ENCODE measurements at places on chromosomes 1 and 21.

DNA sequence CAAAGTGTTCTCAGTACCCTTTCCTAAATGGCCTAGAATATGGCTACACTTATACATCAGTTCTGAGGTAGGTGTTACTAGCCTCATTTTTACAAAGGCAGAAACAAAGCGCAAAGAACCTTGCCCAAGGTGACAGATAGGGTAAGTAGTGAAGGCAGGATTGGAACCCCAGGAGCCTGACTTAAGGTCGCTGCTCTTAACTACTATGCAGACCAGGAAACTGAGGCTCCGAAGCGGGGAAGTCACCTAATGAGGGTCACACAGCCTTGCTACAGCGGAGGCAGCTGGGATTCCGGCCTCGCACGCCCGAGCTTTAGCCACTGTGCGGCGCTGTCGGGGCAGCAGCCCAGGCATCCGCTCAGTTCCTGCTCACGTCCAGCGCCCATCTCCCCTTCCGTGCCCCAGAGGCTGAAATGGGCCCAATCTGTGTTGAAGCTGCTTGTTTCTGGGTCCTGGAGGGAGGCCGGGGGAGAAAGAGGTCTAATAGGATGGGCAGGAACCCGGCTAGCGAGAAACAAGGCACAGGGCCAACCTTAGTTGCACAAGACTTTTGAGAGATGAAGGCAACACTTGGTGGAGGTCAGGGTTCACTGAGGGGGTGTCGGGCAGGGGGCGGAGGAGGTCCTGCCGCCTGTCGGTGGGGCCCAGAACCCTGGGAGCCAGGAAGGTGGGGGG lies 1.4 kb upstream of the FOXD2 start:
- peak; percentile 76 for DNase-seq

DNA sequence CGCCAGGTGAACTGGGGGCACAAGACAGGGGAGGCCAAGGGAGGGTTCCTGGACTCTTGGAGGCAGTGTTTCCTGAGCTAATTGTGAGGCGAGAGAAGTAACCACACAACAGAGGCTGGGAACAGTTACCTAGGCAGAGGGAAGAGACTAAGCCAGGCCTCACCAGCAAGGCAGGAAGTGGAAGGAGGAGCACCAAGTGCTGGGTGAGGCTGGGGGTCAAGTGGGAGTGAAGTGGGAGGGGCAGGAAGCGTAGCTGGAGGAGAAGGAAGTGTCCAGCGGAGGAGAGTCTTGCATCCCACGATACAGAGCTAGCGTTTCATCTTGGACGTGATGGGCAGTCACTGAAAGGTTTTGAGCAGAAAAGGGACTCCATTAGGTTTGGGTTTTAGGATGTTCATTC lies 48.3 kb upstream of the CAPZB start:
- DNase-seq = no peak

GRCh38 chr1:145719230-145720079 lies at the start of gene CD160:
Gene CD160, plus strand, starts transcription at chr1:145719499. Its CDS starts 8,829 bp downstream, at chr1:145728328.
- no peak for DNase-seq

- no peak for DNase-seq
Measured at GRCh38 chr1:206792939-206793607, 20.8 kb upstream of the IL10 start.

GRCh38 chr1:171251042-171251951 lies 3.0 kb downstream of the FMO1 start:
- peak; percentile 58 for DNase-seq

GRCh38 chr1:35201631-35202030 lies 8.7 kb upstream of the SFPQ start:
- no peak for DNase-seq

DNA sequence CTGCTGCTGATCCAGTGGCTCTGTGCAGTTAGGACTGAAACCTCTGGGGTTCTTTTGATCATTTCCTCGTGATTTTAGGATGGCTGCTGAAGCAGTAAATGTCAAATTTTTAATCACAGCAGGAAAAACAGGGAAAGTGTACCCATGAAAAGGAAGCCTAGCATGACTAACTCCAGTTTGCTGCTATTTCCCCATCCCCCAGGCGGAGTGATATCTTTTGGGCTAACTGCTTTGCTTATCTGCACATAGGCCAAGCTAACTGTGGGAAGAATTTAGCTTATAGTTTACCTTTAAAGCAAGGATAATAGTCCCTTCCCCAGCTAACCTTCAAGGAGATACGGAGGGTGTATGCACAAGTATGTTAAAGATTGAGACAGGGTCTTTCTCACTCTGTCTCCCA lies 149.8 kb upstream of the TNR start:
- no peak for DNase-seq

- DNase-seq = peak; percentile 20
Measured at GRCh38 chr1:65068202-65069010, 79.6 kb upstream of the AK4 start.

DNA sequence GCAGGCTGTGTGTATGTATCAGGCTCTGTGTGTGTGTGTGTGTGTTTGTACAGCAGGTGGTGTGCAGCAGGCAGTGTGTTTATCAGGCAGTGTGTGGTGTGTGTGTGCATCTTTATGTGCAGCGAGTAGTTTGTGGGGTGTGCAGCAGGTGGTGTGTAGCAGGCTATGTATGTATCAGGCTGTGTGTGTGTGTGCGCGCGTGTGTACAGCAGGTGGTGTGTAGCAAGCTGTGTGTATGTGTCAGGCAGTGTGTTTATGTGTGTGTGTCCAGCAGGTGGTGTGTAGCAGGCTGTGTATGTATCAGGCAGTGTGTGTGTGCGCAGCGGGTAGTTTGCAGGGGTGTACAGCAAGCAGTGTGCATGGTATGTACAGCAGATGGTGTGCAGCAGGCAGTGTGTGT lies 29.0 kb downstream of the PTPRF start:
- DNase-seq = no peak

DNA sequence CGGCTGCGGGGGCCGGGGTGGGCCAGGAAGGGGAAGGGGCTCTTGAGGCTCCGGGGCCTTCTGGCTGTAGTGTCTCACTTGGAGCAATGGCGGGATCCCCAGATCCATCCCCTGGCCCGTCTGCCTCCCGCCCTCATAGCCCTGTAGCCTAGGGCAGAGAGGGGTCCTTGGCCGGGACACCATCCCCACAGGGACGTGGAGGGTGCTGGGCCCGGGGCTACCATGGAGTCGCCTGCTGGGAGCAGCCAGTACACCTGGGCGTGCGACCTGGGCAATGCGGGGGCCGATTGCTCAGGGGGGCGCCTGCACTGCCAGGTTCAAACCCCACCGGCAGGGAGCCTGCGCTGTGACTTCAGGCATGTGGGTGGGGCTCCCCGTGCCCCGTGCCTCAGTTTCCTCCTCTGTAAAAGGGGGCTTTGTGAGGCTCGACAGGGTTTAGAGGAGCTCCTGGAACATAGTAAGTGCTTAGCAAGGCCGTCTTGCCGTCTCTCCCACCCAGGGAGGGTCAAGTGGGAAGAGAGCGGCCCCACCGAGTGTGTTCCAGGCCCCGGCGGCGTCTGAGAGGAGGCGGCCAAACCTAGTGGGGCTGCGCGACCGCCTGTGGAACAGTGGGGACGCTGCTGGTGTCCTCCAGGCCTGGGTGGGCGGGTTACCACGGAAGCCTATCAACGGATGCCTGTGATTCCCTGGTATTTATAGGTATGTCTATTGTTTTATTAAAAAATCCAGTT lies 20.8 kb downstream of the PRKCZ start:
- no peak for DNase-seq

- DNase-seq = no peak
Measured at GRCh38 chr1:153113416-153113815, at the start of gene SPRR2F. Gene SPRR2F, minus strand, starts transcription at chr1:153113516. Its CDS starts 783 bp downstream, at chr1:153112733.

DNA sequence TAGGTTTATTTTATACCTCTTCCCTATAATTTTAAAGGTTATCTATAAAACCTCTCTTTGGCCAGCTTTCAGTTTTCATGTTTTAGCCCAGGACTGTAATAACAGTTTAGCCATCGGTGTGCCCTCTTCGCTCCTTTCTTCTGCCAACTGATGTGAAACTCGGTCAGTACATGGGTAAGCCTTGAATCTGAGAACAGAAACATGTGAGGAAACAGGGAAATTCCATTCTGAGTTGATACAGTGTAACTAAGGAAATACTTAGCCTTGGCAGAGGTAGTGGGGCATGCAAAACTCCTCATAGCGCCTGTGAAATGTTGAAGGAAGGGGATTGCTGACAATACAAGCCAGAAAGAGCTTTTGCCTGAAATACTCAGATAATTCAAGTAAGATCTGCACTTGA lies 465.2 kb downstream of the NCAM2 start:
- DNase-seq = no peak

GRCh38 chr1:188825471-188825870 lies 1652.2 kb downstream of the BRINP3 start:
- no peak for DNase-seq

DNA sequence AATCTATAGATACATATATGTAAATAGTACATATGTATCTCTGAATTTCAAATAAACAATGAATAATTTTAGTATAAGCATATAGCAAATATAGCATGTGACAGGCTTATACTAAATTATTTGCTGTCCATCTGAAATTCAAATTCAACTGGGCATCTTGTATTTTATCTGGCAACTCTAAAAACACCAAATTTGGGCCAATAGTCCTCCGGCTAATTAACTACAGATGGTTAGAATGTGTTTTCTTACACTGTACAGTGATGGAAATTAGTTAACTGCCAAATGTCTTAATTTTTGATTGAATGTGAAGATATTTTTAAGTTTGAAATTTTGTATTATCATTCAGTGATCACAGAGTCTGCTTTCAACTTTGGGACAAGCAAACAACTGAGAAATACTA lies 30.7 kb downstream of the KCNJ15 start:
- DNase-seq = no peak

DNA sequence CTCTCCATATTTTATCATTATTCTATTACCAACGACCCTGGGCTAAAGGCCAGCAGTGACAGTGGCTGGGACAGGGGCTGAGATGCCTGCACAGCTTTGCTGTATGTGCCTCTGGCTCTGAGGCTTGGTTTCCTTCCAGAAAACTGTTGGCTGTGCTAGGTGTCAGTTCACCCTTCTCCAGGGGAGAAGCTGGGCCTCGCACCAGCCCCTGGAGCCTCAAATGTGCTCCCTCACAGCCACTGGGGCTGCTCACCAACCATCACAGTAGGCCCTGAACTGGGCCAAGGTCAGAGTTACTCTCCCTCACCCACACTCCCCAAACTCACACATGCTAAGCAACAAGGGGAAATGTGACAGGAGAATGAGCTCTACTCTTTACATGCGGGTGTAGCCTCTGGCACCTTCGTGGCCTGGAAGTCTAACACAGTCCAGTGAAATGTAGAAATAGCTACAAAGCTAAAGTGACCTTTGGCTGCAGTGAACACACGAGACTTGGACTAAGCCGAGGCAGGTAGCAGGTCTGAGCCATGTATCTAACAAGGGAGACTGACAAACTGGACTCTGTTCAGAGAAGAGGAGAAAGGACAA lies 4.7 kb upstream of the CD160 start:
- DNase-seq = no peak

DNA sequence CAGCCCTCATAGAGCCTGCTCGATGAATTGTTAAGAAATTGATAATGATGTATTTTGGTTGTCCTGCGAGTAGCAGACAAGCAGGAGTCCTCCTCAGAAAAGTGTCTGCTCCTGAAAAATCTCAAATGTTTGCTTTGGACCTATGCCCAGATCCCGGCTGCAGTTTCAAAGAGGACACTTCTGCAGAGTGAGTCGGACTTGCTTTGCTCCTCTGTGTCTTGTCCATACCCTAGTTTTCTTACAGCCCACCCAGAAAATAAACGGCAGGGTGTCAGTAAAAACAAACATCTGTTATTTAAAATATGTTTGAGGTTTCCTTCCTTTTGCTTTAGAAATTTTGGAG lies 2.8 kb downstream of the S100A10 start:
- peak; percentile 84 for DNase-seq

GRCh38 chr1:113758631-113759332 lies 504 bp downstream of the PHTF1 start:
- DNase-seq = peak; percentile 64

GRCh38 chr1:209397371-209397770 lies 186.1 kb upstream of the CAMK1G start:
- peak; percentile 16 for DNase-seq

GRCh38 chr21:14763695-14764064 lies 217.6 kb upstream of the SAMSN1 start:
- no peak for DNase-seq

- DNase-seq = no peak
Measured at GRCh38 chr1:36523850-36524249, 41.1 kb upstream of the CSF3R start.

DNA sequence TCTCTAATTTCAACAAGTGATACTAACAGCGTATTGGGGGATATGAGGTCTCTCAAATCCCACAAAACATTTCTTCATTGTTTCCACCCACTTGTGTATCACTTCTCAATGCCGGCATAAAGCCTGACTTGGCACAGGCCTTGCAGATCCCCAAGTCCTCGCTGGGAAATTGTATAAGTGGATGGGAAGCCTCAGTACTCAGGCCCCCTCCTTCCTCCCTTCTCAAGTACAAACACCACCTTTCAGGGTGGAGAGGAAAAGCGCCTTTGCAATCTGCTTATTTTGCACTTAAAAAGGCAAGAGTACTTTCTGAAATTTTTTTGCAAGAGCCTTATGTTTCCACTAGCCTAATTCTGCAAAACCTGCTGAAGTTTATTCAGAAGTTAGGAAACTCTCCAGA lies 25.8 kb upstream of the KLHDC8A start:
- DNase-seq = no peak

GRCh38 chr1:161952607-161953172 lies 71.0 kb downstream of the OLFML2B start:
- peak; percentile 41 for DNase-seq

DNA sequence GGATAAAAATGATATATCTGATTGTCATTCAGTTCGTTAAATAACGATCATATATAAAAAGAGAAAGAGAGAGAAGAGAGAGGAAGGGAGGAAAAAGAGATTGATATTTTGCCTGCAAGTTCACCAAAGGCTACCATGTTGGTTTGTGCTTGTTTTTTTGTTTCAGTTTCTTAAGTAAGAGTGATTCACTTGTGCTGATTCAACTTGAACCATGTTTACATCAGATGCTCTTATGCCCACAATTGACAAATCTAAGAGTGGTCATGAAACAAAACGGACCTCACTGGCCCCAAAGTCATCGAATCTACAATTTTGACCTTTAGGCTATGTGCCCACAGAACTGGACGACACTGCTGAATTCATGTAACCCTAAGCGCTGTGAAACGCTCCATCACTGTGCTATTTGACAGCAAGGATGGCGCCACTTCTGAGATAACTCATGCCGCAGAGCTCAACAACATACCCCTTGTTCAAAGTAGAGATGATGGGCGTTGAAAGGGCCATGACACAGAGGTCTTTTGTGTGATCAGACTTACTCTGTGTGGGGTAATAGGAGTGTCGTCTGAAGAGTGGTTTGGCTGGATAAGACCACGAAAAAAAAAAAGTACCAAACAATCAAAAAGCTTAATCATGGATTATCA lies 481.4 kb downstream of the SETD4 start:
- DNase-seq = peak; percentile 47

DNA sequence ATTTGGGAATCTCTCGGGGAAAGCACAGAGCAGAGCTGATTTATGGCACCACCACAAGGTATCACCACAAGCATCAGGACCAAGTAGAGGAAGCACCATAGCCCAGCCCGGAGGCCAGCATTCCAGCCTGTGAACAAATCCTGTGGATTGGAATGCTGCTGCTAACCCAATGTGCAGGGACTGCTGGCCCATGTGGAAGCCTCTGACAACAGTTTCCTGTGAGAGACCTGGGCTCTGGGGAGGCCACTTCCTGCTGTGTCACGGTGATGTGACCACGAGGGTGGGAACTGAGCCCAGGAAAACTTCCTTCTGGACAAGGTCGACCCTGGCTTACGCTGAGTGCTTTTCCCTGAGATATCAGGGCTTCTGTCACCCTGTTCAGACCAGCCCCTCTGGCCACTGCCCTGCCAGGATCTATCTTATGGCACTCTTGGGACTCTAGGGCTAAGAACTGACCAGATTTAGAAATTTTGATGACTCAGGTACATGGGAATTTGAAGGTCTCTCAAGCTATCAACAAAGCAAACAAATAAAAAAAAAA lies 88.3 kb upstream of the NGF start:
- DNase-seq = peak; percentile 100

- no peak for DNase-seq
Measured at GRCh38 chr1:35064265-35064664, 14.9 kb upstream of the ZMYM1 start.

Data from EH (cell line).